ENCODE measurements at places on chromosomes 2 and 18.

- no peak for DNase-seq
These were observed 97.6 kb downstream of the RAPH1 start for GRCh38 chr2:203437511-203437910.

DNA sequence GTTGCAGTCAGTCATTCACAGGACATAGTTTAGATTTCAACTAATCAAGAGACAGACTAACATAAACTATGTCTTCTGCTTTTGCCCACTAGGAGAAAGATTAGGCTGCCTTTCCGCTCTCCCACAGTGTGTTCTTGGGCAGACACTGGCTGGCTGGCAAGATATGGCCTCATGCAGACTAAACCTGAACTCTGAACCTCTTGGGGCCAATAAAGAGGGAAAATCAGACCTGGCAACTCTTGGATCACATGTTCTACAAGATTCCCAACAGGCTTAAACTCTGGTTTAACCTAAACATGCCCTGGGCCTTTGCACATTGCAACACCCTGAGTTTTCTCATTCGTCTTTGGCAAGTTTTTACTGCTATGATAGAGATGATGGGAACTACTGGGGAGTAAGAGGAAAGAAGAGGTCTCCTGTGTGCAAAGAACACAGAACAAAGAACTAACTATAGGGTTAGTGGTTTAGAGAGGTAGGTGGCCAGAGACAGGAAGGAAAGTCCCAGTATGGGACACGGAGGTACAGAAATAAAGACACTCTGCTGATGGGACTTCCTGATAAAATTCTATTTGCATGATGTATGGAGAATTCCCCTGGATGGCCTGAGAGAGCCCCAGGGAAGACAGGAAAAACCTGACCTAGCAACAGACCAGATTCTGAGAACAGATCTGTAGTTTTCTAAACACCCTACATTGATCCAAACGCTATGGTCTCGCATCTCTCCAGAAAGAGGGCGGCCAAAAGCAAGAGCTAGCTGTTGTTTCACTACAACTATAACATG is 2.0 kb upstream of the ATRAID start:
- DNase-seq: no peak

- DNase-seq: no peak
These were observed 25.3 kb downstream of the MYO1B start for GRCh38 chr2:191270306-191271161.

GRCh38 chr18:1779587-1779986 is 791.7 kb downstream of the METTL4 start:
- no peak for DNase-seq

DNA sequence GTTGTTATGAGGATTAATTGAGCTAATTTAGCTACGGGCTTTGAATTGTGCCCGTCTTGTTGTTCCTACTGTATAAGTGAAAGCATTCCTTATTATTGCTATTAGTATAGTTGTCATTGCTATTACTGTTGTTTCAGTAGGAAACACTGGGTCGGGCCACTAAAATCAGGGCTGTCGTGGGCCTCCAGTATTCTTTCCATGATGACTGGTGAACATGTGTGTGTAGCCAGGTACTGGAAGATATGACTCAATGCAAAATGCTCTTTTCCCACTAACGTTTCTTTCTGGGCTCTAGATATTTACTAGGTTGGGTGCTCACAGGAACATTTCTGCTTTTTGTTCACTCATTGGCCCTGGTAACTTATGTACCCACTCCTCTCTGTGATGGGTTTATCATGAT is 4.9 kb downstream of the TTL start:
- DNase-seq: no peak

- DNase-seq: no peak
These were observed 126.6 kb downstream of the CNTNAP5 start for GRCh38 chr2:124151691-124152090.

DNA sequence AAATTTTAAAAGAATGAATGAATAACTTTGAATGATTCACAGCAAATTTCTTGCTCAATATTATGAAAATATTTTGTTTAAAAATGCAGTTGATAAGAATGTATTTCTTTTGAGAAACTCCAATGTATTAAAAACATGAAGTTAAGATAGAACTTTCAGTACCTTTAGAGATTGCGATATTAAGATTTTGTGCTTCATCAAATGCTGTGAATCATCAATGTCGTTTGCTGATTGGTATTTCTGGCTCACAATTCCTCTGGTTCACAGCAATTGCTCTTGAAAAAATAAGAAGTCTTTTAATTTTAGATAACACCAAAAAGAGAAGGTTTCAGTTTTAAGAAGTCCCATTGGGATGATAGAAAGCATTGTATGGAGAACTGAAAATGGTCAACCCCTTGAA is 228.7 kb downstream of the IKZF2 start:
- DNase-seq: no peak

- DNase-seq: no peak
These were observed 148.6 kb downstream of the COPS8 start for GRCh38 chr2:237234268-237234667.

DNA sequence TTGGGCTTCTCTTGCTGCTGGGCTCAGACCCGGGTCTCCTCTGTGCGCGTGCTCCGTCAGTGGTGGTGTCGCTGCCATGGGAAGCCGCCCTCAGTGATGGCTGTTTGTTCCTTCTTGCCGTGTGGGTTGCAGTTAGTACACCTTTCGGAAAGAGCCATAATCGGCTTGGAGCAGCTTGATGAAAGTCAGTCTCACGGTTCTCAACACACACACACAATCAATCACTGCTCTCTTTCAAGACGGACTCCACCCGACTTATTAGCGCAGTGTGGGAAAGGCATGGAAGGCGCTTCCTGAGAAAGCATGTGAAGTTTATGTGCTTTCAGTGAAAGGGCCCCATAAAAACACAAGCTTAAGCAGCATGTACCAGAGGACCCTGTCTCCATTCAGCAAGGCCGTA is 64.1 kb downstream of the SOX11 start:
- DNase-seq: no peak

DNA sequence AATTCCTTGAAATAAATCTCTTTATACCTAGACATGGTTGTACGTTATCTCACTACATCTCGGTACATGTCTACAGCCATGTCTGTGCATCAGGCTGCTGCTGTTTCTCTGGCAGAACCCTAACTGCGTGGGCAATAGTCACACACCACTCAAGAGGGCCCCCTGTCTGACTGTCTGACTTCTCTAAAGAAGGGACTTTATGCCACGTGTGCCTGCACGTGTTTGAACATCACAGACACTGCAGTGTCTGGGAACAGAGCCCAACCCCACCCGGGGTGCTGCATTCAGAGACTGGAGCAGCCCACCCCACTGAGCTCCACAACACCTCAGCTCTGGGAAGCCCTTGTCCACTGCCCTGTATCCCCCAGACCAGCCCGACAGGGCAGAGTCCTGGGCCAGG is 55.0 kb downstream of the KIF1A start:
- DNase-seq: no peak

GRCh38 chr2:79887747-79888374 is 375.0 kb downstream of the CTNNA2 start:
- no peak for DNase-seq

DNA sequence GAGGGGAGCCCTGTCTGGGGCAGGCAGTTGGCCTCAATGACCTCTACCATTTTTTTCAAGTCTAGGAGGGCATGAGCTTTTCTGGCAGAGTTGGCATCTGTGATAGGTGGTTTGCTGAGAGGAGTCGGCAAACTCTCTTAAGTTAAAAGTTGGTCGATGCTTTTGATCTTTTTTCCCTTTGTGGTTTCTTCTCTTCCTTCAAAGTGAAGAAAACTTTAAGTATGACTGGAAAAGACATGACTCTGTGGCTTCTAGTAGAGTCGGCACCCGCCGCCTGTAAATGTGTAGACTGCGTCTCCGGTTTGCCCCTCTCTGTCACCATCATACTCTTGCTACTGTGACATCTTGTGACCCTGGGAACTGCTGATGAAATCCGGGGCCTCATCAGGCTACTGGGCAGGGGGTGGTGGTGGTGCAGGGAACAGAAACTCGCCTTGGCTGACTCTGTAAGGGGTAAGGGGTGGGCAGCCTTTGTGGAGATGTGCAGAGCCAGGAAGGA is 21.1 kb downstream of the INPP5D start:
- DNase-seq: peak; percentile 45

DNA sequence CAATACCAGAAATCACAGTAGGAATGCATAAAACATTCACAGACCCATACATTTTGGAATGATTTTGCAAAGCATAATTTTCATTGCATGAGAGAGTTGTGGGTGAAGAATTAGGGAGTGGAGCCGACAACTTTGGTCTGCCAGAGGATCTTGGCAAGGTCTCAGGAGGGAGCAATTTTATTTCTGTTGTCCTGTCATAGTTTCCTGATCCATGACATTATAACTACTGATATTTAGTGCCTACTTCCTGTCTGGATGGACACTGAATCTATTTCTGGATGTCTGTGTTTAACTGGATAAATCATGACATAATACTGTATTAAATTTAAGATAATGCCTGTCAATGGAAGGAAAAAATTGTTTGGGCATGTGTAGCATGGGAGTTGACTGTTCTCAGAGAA is 2.4 kb downstream of the ITGA4 start:
- no peak for DNase-seq

DNA sequence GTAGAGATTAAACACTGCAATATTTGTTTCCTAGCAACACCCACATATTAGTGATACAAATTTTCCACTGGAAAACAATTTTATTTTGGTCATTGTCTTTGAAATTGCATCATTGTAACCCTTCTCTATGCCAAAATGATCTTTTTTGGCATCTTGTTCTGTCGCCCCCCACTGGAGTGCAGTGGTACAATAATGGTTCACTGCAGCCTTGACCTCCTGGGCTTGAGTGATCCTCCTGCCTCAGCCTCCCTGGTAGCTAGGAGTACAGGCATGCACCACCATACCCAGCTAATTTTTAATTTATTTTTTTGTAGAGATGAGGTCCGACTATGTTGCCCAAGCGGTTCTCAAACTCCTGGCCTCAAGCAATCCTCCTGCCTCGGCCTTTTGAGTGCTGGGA is 117.4 kb downstream of the PIK3C3 start:
- DNase-seq: no peak

DNA sequence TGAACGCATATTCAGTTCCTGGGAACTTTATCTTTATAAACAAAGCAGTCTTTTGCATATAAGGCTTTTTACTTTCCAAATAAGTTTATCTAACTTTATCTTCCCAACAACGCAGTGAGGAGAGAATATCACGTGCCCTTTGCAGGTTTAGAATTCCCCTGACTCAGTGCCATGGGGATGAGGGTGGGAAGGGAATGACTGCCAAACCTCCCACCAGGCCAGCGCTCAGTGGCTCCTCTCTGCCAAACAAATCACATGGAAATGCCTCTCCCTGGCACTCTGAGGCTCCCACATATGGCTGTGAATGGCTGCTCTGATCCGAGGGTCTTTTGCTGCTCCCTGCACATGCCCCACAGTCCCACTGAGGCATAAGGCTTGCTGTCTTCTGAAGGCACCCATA is 158.3 kb downstream of the DNAH6 start:
- DNase-seq: no peak

DNA sequence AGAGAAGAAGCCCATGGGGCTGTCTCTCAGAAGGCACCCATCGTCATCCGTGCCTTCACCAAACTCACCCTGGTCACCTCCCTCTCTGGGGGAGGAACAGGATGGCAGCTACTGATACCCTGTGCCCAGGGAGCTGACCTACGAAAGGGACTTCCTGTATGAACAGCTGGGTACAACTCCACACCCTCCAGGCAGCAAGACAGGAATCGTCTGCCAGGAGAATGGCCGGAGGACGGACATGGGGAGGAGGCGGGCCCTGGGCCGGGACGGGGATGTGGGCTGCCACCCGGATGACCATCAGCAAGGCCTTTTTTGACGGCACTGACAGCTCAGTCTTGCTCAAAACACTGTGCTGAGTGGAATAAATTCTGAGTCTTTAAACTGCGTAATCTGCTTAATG is 243.6 kb downstream of the HDAC4 start:
- DNase-seq: no peak

DNA sequence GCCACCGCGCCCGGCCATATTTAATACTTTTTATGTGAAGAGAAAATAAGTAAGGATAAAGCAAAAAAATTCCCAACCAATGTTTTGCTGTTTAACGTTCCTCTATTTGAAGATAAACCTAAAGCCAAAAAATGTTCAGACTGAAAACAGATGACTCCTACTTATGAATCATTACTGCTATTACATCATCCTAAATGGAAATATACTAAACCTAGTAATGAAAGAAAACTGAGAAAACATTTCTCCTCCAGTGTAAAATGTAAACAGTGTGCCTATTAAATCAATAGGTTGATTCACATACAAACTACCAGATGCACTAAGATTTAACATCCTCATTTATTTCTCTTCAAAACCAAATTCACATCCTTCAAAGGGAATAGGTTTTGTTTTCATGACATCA is 43.5 kb downstream of the CWC22 start:
- no peak for DNase-seq

DNA sequence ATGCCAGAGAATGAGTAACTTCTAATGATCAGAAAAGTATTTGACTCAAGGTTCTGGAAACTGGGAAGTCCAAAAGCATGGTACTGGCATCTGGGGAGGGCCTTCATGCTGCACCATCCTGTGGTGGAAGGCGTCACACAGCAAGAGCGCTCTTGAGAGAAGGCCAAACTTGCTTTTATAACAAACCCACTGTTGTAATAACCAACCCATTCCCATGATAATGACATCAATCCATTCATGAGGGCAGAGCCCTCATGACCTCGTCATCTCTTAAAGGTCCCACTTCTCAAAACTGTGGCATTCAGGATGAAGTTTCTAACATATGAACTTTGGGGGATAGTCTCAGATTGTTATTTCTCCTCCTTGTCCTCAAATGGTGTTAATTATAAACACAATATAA is 67.8 kb downstream of the COA5 start:
- no peak for DNase-seq

- no peak for DNase-seq
These were observed 756 bp upstream of the NAGK start for GRCh38 chr2:71067567-71068217.

DNA sequence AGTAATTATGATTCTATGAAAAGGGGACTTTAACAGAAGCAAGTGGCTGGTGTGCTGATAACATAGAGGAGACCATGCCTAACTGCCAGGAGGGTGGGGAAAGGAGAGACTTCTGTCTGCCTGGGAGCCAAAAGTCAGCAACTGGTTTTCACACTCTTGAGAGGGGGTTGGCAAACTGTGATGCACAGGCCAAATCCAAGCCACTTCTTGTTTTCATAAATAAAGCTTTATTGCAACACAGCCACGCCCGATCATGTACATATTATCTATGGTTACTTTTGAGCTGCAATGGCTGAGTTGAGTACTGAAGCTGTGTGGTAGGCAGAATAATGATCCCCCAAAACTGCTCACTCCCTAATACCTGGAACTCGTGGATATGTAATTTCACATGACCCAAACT is 208.4 kb downstream of the LNPK start:
- DNase-seq: no peak

Measured in effector memory CD4-positive, alpha-beta T cell (primary cell).